Pulmonary artery endothelial cell (primary cell): ENCODE measurements at places on chromosomes 3 and 15. TPM values are rescaled to one million over a fixed set of nuclear protein-coding genes. Genes with fewer than 3 reads are reported as not detected.

- no peak for DNase-seq
Observed at GRCh38 chr15:71530116-71530515, 280.2 kb upstream of the NR2E3 start.

- no peak for DNase-seq
Observed at GRCh38 chr3:105730801-105731354, 137.9 kb downstream of the CBLB start.

GRCh38 chr3:190105876-190106275, 14.8 kb downstream of the P3H2 start:
- no peak for DNase-seq

DNA sequence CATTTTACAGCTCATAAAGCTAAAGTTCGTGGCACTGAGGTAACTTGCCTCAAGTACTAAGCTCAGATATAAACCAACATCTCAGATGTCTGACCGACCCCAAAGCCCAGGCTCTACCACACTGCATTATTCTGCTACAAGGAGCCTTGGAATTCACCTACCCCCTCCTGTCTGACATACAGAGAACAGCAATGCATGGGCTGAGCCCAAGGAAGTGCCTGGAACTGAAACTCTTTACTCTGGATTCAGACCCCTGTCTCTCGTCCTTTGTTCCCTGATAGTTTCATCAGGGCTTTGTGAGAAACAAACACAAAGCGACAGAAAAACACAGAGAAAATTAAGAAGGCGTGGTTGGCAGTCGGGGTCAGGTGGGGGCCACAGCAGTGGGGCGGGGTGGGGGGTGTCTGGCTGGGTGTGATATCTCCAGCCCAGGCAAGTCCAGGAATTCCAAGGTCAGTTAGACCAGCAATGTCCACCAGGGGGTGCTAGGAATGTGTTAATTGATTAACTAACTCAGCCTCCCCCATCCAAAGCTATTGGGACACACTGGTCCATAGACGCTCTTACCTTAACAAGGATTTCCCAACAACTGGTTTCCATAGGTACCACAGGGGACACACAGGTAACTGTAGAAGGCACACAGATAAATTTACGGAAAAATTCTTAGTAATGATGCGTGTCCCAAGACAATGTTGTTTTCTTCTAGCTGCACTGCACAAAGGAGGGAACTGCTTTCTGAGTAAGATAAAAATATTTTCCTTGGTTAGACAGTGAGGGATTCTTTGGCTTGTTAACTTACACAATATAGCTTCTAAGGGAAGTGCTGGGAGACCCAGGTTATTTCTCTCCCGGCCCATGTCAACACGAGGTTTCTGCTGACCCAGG, 18.8 kb upstream of the SSUH2 start:
- DNase-seq = peak; percentile 17

Gene ETFA
- 177 and 189 TPM in 2 replicates for total RNA-seq

DNA sequence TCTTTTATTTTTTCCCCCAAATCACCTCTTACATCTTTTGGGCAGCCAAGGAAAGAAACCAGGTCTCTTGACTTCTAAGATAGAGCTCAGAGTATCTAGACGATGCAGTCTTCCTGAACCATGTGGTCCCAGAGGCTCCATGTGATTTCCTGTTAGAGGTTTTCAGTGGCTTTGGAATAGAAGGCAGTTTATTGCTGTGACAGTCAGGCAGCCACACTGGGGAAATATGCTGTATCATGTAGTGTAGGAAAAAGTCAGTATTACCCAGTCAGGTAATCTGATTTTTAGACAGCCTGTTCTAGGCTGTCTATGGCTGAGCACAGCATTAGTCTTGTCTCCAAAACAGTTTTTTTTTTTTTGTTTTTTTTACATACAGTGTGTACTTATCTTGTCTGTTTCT, 294.3 kb downstream of the THSD4 start:
- no peak for DNase-seq

DNA sequence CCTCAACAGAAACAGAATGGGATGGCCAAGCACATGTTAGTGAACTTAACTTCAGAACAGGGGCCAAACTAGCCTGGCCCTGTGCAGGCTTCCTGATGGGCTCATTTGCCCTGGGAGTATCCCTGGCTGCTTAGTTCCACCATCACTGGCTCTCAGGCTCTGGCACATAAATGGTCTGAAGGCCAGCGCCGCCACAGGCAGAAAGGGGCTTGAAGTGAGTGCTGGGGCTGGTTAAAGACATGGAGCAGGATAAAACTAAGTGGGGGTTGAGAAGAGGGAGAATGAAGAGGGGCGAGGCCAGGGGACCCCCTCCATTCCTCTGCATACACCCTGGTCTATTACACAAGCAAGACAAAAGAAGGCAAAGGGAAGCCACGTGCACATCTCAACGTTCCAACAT, 12.2 kb downstream of the SLCO2A1 start:
- DNase-seq = no peak

DNA sequence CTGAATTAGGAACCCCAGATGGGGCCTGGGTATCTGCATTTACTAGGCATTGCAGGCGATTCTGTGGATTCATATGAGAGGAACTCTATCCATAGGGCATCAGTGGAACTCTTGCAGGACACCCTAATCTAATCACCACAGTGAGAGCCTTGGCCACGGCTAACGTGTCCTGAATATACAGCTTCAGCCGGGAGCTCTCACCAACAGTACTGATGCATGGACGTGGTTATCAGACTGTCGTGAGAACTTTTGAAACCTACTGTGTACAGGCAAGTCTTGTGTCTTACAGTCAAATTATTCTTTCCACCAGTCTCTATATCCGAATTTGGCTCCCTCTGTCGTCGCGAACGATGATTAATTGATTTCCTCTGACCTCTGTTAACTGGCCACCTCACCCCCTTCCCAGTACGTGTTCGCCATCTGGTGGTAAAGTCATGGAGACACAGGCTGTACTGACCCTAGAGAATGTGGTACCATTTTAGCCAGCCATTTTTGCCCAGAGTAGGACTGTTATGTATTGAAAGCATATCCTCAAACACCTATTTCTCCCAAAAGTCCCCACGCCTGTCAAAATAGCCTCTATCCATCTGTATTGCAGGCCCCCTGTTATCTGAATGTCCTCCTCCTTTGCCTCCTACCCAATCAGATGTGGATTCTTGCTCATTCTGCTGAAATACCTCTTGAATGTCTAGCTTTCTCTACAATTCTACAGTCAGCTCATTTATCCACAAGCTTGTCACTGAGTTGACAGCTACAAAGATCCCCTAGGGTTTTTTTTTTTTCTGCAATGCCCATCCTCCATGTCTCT, 39.7 kb downstream of the GLDN start:
- DNase-seq = peak; percentile 27

DNA sequence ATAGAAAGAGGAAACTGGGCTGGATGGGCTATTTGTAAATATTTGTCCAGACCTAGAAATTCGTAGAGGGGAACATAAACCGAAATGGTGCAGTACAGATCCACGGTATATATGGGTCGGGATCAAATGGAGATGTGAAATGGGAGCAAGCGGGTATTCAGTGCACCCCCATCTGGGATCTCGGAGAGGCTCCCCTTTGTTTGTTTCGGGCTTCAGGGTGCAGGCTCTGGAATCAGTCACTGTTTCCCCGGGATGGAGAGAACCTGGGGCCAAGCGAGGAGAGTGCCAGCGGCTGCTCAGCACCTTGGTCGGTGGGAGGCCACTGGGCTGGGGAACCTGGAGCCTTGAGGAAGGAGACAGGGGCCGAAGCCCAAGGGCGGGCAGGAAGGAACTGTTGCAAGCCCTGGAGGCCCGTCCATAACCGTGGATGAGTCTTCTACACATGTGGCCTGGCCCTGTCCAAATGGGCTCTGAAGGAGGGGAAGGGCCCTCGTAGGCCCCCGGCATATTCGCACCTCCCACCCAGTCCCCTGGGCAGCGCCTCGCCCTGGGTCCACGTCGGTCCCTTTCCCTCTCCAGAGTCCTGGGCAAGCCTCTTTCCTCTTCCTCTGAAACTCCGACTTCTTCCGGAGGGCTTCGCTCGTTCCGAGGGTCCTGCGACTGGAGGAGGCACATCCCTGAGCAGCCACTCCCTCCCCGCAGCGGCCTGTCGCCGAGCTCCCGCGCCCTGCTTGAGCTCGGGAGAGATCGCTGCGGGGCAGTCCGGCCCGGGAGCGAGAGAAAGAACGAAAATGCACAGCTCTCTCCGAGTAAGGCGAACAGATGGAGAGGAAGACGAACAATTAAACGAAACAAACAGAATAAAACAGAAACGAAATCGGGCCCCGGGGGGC, 3.0 kb downstream of the ISL2 start:
- no peak for DNase-seq

Gene GORASP1
- 39.0 and 44.8 TPM in 2 replicates for total RNA-seq
